H9 (cell line): ENCODE measurements at places on chromosomes 2 and 18.
A peak's percentile ranks its signal among the peaks of the same experiment; 100 is the strongest.

- H3K4me1 ChIP-seq, result no peaks in the 10 kb centered on the region
- H3K27ac ChIP-seq, result no peak overlapping the region
- no peak overlapping the region for H3K4me3 ChIP-seq
- no peak for DNase-seq
Measured at GRCh38 chr18:60831971-60832370, 459.4 kb upstream of the MC4R start.

DNA sequence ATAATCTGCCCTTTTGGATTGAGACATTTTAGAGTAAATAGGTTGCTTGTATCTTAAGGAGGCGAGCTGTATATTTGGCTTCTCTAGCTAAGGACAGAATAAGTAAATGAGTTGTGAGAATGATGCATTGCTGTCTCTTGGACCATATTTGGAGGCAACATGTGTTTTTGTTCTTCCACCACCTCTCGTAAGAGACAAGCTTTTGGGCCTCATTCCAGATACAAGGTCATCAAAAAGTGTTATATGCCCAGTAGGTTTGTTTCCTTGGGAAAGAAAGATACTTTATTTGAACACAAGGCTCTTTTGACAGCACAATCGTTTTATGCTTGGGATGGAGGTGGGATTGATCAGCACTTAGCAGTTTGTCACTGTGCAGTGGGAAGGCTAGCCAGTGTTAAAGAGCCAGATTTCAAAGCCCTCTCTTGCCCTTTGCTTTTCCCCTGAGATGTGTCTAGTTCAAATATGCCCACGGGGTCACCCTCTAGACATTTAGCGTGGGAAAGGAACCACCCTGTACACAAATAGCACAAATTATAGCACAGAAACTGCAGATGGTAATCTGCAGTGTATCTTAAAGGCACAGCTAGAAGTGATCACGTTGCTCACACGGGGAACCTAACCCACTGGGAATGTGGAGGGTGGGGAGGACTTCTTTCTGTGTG, 131.3 kb downstream of the MAP4K4 start:
- H3K4me1 ChIP-seq, result no peaks in the 10 kb centered on the region
- no peak overlapping the region for H3K4me3 ChIP-seq
- peaks cover 11% of the 10 kb centered on the region; the same call in 2 of the 3 replicates for H3K36me3 ChIP-seq
- H3K27ac ChIP-seq, result no peak overlapping the region

DNA sequence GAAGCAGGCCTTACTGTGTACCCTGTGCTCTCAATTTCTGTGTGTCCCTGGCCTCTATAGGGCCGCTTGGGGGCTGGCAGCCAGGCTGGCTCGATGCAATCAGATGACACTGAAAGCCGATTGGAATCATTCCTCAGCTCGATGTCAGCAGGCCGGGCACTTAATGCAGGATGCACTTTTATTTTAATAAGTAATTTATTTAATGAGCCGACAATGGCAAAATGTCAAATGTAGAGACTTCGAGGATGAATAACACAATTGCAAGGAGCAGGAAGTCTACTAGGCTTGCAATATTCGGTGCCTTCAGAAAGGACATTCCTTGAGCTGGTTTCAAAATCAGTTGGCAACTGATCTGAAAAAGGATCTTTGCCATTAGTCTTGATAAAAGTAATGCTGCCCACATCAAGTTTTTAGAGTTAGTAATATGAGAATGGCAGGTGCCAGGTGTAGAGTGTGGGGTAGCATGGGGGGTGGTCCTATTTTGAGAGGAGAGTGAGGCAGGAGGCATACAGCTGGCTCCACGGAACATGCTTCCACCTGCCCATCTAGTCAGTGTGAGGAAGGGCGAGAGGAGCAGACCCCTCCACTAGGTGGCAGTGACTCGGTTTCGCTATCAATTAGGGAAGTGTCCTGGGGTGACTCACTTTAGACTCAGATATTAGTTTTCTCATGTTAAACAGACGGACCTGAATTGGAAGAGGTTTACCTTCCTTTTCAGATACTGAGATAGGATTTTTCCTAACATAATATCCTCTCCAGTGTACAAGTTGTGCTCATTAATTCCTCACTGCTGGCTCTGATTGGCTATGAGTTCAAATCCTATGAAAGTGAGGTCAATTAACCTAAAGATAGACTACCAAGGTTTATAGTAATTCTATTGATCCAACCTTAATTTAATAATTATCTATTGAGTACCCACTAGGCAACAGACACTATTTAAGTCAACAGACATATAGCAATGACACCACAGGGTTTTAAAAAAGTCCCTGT, 80.9 kb downstream of the NABP1 start:
- no peaks in the 10 kb centered on the region; the same call in 1 of the 2 replicates for H3K4me1 ChIP-seq
- no peaks in the 10 kb centered on the region for H3K36me3 ChIP-seq
- H3K27me3 ChIP-seq, result no peaks in the 10 kb centered on the region
- H3K27ac ChIP-seq, result no peak overlapping the region
- no peak overlapping the region for H3K4me3 ChIP-seq

GRCh38 chr2:5932556-5933469, 240.6 kb downstream of the SOX11 start:
- no peak overlapping the region for H3K4me3 ChIP-seq
- no peaks in the 10 kb centered on the region for H3K4me1 ChIP-seq
- H3K36me3 ChIP-seq, result peaks cover 6% of the 10 kb centered on the region; the same call in 1 of the 2 replicates
- H3K27me3 ChIP-seq, result no peaks in the 10 kb centered on the region
- no peak overlapping the region for H3K27ac ChIP-seq

- peaks cover 47% of the 10 kb centered on the region for H3K36me3 ChIP-seq
- DNase-seq, result no peak
- no peaks in the 10 kb centered on the region for H3K27me3 ChIP-seq
- peaks cover 8% of the 10 kb centered on the region for H3K4me1 ChIP-seq
Measured at GRCh38 chr2:1628893-1629292, 115.4 kb downstream of the PXDN start.

DNA sequence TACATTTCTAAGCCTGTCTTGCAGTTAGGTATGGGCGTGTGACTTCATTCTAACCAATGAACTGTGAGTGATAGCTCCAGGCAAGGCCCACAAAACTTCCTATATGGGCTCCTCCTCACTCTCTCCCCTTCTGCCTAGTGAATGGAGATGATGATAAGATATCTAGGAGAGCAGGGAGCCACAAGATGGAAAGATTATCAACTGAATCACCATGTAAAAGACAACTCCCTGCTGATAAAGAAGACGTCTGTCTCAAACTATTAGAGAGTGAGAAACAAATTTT, 237.1 kb downstream of the GPD2 start:
- H3K27ac ChIP-seq, result no peak overlapping the region
- H3K27me3 ChIP-seq, result no peaks in the 10 kb centered on the region
- no peak overlapping the region for H3K4me3 ChIP-seq
- H3K4me1 ChIP-seq, result peaks cover 4% of the 10 kb centered on the region; the same call in 1 of the 2 replicates
- DNase-seq, result no peak

DNA sequence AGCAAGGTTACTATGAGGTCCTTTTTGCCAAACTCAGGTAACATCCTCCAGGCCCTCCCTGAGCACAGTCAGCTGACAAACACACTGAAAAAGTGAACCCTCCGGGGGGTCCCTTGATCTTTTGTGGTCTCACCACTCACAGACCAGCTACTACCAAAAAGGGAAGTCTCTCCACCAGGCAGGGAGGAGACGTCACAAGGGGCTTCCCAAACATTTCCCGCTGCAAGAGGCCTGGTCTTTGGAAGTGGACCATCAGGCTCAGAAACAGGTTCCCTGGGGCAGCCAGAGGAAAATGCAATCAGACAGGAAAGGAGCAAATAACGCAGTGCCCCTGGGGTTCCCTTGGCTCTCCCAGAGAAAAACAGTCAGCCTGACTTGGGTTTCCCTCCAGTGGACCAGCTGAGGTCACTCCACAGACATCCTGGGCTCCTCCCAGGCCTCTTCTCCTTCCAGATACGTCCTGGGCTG, 38.7 kb upstream of the POMC start:
- no peaks in the 10 kb centered on the region for H3K27me3 ChIP-seq
- H3K27ac ChIP-seq, result no peak overlapping the region
- no peak overlapping the region for H3K4me3 ChIP-seq

- no peak overlapping the region for H3K27ac ChIP-seq
- no peak for DNase-seq
- H3K4me1 ChIP-seq, result no peaks in the 10 kb centered on the region
Measured at GRCh38 chr2:104572834-104573233, 281.1 kb upstream of the POU3F3 start.

DNA sequence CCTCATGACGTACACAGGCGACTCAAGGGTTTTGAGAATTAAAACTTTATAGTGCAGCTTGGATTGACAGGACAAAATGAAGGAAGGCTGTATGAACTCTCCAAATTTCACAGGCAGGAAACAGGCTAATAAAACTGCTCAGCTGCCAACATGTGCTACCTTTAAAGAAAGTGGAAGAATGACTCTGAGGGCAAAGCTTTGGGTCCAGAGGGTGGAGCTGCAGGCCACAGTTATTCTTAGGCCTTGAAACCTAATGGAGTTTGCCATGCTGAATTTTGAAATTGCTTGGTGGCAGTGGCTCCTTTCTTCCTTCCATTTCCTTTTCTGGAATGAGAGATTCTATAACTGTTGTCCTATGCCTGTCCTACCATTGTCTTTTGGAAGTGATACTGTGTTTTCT, 34.8 kb downstream of the HAT1 start:
- peaks cover 12% of the 10 kb centered on the region for H3K36me3 ChIP-seq
- no peaks in the 10 kb centered on the region for H3K27me3 ChIP-seq
- no peak overlapping the region for H3K27ac ChIP-seq
- no peaks in the 10 kb centered on the region for H3K4me1 ChIP-seq

- peaks cover 36% of the 10 kb centered on the region for H3K36me3 ChIP-seq
- no peaks in the 10 kb centered on the region for H3K27me3 ChIP-seq
- no peak for DNase-seq
Measured at GRCh38 chr2:189851174-189851826, 67.0 kb downstream of the PMS1 start.

GRCh38 chr2:32931945-32932709, 14.6 kb upstream of the LTBP1 start:
- H3K4me1 ChIP-seq, result peaks cover 10% of the 10 kb centered on the region; the same call in 1 of the 2 replicates
- H3K27ac ChIP-seq, result no peak overlapping the region
- H3K4me3 ChIP-seq, result peak overlapping the region; percentile 64
- peak; percentile 52 for DNase-seq
- peaks cover 6% of the 10 kb centered on the region; the same call in 1 of the 2 replicates for H3K36me3 ChIP-seq

- DNase-seq, result peak; percentile 47
- no peaks in the 10 kb centered on the region for H3K4me1 ChIP-seq
- no peak overlapping the region for H3K27ac ChIP-seq
- H3K36me3 ChIP-seq, result no peaks in the 10 kb centered on the region
- H3K27me3 ChIP-seq, result no peaks in the 10 kb centered on the region
Measured at GRCh38 chr18:6022845-6023244, 127.5 kb upstream of the TMEM200C start.

GRCh38 chr18:26941584-26941983, 76.1 kb upstream of the AQP4 start:
- no peak for DNase-seq
- peaks cover 2% of the 10 kb centered on the region; the same call in 2 of the 3 replicates for H3K36me3 ChIP-seq
- no peaks in the 10 kb centered on the region for H3K27me3 ChIP-seq
- no peaks in the 10 kb centered on the region for H3K4me1 ChIP-seq
- no peak overlapping the region for H3K4me3 ChIP-seq

GRCh38 chr2:205589479-205589878, 92.8 kb upstream of the NRP2 start:
- H3K4me1 ChIP-seq, result no peaks in the 10 kb centered on the region; the same call in 1 of the 2 replicates
- H3K27ac ChIP-seq, result no peak overlapping the region
- no peaks in the 10 kb centered on the region for H3K27me3 ChIP-seq
- no peaks in the 10 kb centered on the region for H3K36me3 ChIP-seq
- H3K4me3 ChIP-seq, result no peak overlapping the region

- H3K36me3 ChIP-seq, result no peaks in the 10 kb centered on the region; the same call in 2 of the 3 replicates
- peak overlapping the region; percentile 36; the same call in 1 of the 3 replicates for H3K4me3 ChIP-seq
- DNase-seq, result no peak
- H3K4me1 ChIP-seq, result peaks cover 4% of the 10 kb centered on the region; the same call in 1 of the 2 replicates
- no peaks in the 10 kb centered on the region for H3K27me3 ChIP-seq
Measured at GRCh38 chr2:64204703-64205102, 60.5 kb upstream of the PELI1 start.

- no peak for DNase-seq
- H3K27me3 ChIP-seq, result no peaks in the 10 kb centered on the region
- H3K36me3 ChIP-seq, result no peaks in the 10 kb centered on the region; the same call in 1 of the 2 replicates
- H3K4me1 ChIP-seq, result no peaks in the 10 kb centered on the region; the same call in 1 of the 2 replicates
- no peak overlapping the region for H3K27ac ChIP-seq
Measured at GRCh38 chr2:105783972-105784371, 39.3 kb downstream of the NCK2 start.

- no peaks in the 10 kb centered on the region; the same call in 1 of the 2 replicates for H3K4me1 ChIP-seq
- no peaks in the 10 kb centered on the region for H3K36me3 ChIP-seq
- H3K27ac ChIP-seq, result no peak overlapping the region
- no peak for DNase-seq
- H3K27me3 ChIP-seq, result no peaks in the 10 kb centered on the region
- no peak overlapping the region for H3K4me3 ChIP-seq
Measured at GRCh38 chr18:40849886-40850285, 1105.1 kb upstream of the PIK3C3 start.

DNA sequence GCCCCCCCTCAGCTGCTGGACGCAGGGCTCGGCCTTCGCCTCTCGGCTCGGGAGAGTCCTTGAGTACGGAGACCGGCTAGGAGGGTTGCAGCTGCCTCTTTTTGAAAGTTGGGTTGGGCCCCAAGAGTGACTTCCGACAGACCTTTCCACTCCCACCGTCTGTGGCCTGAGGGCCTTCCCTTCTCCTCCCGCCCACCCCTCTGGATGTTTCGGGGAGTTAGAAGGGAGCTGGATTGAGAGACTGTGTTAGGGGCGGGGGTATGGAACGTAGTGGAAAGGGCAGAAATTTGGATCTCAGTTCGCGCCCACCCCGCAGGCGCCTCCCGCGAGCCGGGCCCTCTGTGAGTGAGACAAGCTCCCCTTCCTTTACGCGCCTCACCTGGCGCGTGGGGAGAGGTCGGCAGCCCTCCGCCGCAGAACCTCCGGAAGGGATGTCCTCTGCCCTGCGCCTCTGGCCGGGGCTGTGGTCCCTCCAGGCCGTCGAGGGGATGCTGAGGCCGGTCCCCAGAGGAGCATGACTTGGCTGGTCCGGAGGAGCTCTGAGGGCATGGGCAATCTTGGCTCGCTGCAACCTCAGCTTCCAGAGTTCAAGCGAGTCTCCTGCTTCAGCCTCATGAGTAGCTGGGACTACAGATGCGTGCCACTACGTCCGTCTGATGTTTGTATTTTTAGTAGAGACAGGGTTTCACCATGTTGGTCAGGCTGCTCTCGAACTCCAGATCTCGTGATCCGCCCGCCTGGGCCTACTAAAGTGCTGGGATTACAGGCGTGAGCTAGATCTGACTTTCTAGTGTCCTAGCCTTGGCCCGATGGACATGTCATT, 15.9 kb downstream of the C2orf74 start:
- no peaks in the 10 kb centered on the region; the same call in 1 of the 2 replicates for H3K27me3 ChIP-seq
- peaks cover 27% of the 10 kb centered on the region; the same call in 2 of the 3 replicates for H3K36me3 ChIP-seq
- peak overlapping the region; percentile 82 for H3K4me3 ChIP-seq
- H3K4me1 ChIP-seq, result peaks cover 4% of the 10 kb centered on the region; the same call in 1 of the 2 replicates
- DNase-seq, result peak; percentile 51
- H3K27ac ChIP-seq, result peak overlapping the region; percentile 17

DNA sequence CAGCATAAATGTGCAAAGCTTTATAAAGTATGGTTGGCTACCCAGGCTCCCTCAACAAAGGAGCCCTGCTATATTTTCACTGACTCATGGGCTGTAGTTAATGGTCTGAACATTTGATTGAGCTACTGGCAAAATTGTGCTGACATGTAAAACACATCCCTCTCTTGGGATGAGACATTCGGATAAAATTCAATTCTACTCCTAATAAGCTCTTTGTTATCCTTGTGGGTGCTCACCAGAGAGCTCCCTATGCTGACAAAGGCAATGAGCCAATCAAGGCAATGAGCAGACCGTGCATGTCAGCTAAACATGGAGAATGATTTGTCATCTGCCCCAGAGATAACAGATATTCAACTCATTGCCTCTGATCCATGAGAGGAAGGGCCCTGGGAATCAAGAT, 27.7 kb downstream of the SERPINB8 start:
- H3K36me3 ChIP-seq, result peaks cover 7% of the 10 kb centered on the region
- no peaks in the 10 kb centered on the region for H3K27me3 ChIP-seq
- DNase-seq, result no peak
- no peak overlapping the region for H3K4me3 ChIP-seq
- no peaks in the 10 kb centered on the region for H3K4me1 ChIP-seq
- H3K27ac ChIP-seq, result no peak overlapping the region

GRCh38 chr18:48753691-48754090, 197.1 kb downstream of the SMAD7 start:
- H3K27me3 ChIP-seq, result no peaks in the 10 kb centered on the region
- no peak overlapping the region for H3K27ac ChIP-seq
- no peak overlapping the region for H3K4me3 ChIP-seq
